T47D (cell line): ENCODE measurements at places on chromosomes 12 and 14.

GRCh38 chr14:44863271-44863670 lies 98.5 kb downstream of the KLHL28 start:
- DNase-seq = no peak

DNA sequence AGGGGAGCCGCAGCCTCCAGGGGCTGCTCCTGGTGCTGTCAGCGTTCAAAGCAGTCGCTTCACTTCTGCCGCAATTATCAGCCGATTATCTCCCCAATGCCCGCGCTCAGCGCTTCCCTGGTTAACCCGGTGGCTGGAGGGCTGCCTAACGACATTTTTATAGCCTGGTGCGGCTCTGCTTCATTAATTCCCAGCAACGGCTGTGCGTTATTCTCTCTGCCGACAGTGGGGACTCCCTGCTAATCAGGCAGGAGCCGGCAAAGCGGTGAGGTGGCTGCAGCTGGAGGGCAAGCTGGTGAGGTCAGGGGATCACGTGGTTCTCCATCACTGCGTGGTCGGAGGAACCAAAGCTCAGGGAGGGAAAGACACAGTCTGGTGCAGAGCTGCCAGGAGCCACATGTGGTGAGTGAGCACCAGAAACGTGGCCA lies 62.9 kb downstream of the GLRX5 start:
- DNase-seq = no peak

DNA sequence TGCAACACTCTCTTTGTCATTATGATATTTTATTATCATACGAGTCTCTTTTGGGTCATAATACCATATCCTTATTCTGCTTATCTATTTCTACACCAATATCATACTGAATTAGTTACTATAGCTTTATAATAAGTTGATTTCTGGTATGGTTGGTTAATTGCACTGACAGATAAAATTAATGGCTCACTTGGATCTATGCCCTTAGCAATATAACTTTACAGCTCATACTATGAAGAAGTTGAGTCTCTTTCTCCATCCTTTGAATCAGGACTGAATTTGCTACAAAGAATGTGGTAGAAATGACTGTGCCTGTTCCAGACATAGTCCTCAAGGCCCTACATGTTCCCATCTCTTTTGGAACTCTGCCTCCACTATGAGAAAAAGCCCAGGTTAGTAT lies 139.7 kb upstream of the DYRK2 start:
- no peak for DNase-seq

GRCh38 chr12:59593761-59594160 lies 2.1 kb upstream of the SLC16A7 start:
- no peak for DNase-seq

DNA sequence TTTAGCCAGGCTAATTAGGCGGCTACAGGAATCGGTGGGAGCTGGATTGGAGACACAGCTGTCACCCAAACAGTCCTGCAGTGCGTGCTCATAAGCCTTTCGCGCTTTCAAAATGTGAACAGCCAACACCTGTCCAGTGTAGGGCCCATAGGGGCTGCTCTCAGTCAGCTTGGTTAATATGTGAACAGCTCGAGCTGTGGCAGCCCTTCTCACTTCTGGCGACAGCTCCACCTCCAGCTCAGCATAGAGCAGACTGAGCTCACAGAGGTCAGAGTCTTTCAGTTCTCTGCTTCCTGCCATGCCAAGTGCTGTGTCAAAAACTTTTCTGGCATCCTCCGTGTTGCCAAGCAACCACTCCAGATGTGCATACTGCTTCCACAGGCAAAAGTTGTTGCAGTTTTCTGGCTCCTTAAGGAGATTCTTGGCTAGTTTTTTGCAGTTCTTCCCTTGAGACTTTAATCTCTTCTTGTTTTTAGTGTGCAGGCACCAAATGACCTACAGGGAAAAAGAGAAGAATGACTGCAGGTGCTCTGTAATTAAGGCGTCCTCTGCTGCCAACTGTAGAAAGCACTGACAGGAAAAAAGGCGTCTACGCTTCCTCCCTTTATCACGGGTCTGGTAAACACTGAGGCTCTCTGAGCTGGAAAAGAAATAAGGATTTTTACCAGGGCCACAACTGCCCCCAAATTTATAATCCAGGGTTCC lies 32.5 kb downstream of the PSMC1 start:
- no peak for DNase-seq

GRCh38 chr12:1695886-1696670 lies 5.2 kb downstream of the ADIPOR2 start:
- no peak for DNase-seq

GRCh38 chr12:43345023-43345422 lies 207.0 kb downstream of the ADAMTS20 start:
- DNase-seq = no peak

GRCh38 chr12:98418357-98419075 lies 96.9 kb upstream of the TMPO start:
- DNase-seq = peak; percentile 87

DNA sequence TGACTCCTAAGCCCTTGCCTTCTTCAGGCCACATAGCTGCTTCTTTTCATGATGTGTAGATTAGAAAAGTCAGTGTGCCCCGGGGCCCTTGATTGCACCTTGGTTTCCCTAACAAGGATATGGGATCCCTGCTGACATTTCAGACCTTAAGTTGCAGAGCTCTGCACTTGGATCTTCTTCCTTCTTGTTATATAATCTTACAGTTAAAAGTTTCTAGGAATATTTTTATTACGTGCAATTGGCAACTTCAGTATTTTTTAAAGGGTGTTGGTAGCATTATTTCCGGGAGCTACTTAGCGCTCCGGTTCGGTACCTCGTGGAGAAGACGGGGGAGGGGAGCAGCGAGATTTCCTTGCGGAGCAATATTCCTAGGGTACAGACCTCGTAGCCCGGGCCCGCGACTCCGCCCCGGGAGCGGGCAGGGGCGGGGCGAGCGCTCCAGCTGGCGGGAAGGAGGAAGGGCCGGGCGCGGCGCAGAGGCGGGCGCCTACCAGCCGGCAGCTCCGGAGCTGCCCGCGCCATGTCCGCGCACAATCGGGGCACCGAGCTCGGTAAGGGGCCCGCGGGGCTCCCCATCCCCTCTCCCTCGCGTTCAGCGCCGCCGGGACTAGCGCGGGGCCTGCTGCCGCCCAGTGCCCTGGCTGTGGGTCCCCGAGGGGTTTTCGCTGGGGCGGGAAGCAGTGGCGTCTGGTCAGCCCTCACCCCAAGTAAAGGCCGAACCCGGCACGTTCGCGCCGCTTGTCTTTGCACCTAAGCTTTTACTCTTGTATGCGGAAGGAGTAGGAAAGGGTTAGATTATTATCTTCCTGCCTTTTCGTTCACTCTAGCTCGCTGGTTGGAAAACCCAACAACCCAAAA lies at the start of gene DERA:
Gene DERA (plus strand): TSS at position 469 of the 858 bp plus-strand sequence. CDS start 52 bp downstream, at position 521.
- peak; percentile 57 for DNase-seq

DNA sequence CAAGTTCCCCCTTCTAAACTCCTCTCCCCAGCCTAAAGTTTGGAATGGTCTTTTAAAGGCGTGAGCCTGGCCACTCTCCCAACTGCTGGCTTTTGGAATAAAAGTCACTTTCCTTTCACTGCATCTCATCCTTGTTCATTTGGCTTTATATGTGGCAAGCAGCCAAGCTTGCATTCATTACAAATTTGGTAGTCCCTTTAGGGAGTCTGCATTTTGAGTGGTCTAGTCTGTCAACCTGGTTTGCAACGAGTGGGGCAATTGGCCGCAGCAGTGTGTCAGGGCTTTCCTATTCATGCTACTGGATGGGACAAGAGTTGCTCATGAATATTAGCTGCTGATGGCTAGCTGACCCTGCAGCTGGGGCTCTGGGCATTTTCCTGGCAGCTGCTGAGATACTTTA lies 57.0 kb downstream of the CATSPERB start:
- no peak for DNase-seq

DNA sequence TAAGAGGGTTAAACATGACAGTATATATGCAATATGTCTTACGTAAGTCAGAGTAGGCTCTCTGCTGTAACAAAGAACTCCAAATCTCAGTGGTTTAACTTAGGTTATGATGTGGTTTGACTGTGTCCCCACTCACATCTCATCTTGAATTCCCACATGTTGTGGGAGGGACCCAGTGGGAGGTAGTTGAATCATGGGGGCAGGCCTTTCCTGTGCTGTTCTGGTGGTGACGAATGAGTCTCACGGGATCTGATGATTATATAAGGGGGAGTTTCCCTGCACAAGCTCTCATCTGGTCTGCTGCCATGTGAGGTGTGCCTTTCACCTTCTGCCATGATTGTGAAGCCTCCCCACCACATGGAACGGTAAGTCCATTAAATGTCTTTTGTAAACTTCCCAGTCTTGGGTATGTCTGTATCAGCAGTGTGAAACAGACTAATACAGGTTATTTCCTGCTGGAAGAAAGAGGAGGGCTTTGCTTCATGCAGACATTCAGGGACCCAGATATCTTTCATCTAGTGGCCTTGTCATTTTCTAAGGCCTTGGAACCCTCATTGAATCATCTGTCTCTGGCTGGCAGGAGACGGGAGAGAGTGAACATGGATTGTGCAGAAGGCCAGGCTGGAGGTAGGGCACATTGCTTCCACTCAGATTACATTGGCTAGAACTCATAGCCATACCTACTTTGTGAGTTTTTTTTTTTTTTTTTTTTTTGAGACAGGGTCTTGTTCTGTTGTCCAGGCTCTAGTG lies 96.1 kb downstream of the CRADD start:
- no peak for DNase-seq

DNA sequence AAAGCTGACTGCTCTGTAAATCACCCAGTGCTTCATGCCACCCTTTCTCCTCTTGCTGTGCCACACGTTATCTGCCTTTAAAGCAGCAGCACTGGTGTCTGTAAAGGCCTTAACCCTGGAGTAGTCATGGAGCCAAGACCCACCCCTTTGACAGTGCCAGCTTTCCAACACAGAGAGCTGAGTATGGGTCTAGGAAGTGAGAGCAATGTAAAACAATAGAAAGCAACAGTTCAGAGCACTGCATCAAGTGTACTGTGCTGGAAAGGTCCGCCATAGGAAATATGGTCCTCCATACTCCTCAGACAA lies 139.5 kb downstream of the DAD1 start:
- no peak for DNase-seq

- DNase-seq = no peak
These were observed 45.8 kb downstream of the HSD17B6 start for GRCh38 chr12:56808954-56809353.

DNA sequence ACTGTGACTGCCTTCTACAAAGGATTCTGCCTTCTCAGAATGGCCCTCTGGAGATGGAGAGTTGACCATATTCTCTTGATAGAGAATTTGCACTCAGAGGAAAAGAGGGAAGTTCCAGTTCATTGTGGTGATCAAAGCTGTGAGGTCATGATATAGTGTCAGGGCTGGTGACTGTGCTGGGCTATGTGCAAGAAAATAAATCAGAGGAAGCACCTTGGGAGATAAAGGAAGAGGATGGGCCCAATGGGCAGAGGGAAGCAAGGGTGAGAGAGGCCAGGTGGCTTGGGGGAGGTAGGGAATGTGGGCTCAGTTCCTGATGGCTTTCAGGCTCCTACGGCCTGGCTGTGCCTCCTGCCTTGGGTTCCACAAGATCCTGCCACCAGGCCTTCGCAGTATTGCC lies 145.8 kb downstream of the SLC8A3 start:
- no peak for DNase-seq

GRCh38 chr14:34782031-34782430 lies 67.6 kb upstream of the CFL2 start:
- DNase-seq = no peak

DNA sequence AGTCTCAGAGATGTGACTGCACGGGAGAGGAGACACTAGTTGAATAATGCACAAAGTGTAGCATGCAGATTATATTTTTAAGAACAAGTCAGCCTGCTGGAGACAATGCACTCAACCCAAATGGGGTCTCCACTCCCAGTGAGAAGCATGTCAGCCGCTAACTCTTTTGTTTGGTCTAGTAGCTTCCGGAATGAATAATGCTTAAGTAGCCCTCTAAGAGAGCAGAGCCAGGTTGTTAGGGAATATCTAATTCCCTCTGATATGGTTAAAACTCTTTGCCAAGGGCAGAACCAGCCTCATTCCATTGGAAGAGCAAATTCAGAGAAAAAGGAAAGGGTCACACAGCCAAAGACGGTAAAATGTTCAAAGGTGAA lies 80.4 kb downstream of the DAD1 start:
- no peak for DNase-seq

- DNase-seq = no peak
These were observed 225.5 kb downstream of the EPS8 start for GRCh38 chr12:15563663-15564062.

DNA sequence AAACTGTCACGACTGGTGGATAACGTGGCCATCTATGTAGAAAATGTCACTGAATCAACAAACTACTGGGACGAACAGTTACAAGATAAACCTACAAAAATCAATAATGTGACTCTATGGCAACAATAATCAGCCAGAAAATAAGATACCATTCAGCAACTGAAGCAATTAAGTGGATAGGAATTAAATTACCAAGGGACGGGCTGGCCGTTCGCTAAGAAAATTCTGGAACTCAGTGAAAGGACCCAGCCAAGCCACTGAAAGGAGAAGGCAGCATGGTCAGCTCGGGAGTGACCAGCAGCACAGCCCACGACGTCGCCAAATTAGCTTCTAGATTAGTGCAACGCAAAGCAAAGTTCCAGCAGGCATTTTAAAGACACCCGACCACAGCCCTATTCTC lies 33.6 kb upstream of the TMEM179 start:
- DNase-seq = no peak

- no peak for DNase-seq
These were observed 97.8 kb upstream of the PDE3A start for GRCh38 chr12:20270557-20270956.

DNA sequence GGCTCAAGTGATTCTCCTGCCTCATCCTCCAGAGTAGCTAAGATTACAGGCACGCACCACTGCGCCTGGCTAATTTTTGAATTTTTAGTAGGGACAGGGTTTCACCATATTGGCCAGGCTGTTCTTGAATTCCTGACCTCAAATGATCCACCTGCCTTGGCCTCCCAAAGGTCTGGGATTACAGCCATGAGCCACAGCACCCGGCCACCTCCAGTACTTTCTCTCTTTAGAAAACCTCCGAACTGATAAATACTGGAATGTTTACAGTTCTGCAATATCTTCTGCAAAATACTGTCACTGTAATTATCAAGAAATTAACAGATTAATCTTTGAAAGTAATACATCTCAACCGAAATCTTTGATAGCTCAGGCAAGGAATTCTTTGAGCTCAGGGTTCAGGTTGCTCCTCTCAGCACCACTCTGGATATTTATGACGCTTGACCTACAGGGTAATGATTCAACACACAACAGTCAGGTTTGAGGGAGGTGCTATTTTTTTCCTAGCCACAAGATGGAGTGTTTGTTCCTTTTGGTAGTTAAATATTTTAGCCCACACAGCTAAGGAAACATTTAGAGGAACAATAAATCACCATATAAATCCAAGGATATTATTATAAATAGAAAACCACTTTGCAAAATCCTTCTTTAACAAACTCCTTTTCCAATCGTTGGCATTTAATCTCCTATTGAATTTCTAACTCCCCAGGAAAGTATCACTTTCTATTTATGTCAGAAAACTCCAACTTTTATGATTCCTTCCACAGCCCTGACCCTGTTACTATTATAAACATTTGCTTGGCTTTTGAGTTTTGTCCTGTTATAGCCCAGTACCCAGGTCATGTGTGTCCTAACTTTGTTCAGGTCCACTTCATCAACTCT lies 48.6 kb upstream of the GTF2A1 start:
- peak; percentile 81 for DNase-seq

DNA sequence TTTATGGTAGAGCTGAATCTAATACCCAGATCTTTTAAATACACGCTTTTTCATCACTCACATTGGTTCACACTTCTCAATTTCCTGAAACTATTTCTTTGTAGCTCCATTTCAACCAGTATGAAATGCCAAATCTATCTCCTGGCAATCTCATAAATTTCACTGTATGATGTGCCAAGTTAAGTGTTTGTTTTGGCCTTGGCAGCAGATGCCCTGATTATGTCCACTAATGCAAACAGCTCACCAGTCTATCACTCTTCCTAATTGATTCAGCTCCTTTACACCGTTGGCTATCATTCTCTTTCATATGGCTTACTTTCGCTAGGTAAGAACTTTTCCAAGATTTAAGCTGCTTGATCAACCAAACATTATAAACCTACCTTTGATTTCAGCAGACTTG lies 58.6 kb downstream of the ZFC3H1 start:
- DNase-seq = no peak
